ENCODE measurements at places on chromosomes 6 and 20. TPM values are rescaled to one million over a fixed set of nuclear protein-coding genes. Genes with fewer than 3 reads are reported as not detected.

DNA sequence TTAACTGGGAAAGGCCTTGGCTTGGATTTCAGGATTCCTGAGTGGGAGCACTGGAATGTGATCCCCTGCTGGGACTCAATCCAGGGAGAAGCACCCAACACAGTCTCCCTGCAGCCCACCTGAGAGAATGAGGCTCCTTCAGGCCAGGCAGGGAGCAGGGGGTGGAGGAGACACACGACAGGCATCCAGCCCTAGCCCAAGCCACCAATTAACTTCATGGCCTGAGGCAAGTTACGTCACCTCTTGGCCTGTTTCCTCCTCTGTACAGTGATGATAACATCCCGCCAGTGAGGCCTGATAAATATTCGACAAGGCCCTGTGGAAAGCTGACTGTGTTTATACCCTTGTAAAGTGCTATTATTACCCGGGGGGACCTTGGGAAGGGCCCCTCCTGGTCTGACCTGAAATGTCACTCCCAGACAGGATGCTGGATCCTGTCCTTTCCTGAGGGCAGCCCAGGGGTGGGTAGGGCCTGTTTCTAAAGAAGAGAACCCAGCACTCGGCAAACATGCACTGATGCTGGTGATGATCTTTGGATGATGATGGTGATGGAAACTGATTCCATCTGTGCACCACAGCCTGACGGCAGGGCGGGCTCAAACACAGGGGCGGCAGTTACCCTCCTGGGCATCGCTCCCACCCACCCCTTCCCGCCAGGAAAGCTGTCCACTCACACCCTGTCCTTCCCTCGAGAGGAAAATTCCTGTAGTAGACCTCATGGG lies 12.4 kb downstream of the FRS3 start:
- H3K4me1 ChIP-seq = peaks cover 14% of the 10 kb centered on the region
- H3K27ac ChIP-seq = no peak overlapping the region
- peaks cover 16% of the 10 kb centered on the region for H3K36me3 ChIP-seq
- H3K27me3 ChIP-seq = no peaks in the 10 kb centered on the region
- no peak for DNase-seq

DNA sequence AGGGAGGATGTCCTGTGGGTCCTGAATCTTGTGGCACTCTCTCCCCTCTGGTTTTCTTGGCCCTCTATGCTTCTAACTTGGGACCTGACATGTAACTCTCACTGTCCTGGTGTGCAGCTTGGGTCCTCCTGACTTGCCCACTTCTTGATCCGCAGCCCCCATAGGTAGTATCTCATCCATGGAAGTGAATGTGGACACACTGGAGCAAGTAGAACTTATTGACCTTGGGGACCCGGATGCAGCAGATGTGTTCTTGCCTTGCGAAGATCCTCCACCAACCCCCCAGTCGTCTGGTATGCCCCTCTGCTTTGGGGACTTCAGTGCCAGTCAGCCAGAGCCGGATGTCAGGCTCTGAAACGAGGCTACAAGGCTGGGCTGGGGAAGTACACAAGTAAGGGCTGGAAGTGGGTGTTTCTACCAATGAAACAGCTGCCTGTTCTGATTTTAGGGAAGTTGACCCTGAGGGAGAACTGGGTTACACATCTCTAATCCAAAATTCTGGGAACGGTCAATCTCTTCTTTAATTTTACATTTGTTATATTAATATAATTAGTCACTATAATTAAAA lies 641 bp downstream of the DBNDD2 start:
- no peaks in the 10 kb centered on the region for H3K27me3 ChIP-seq
- H3K4me3 ChIP-seq = no peak overlapping the region
- DNase-seq = no peak

DNA sequence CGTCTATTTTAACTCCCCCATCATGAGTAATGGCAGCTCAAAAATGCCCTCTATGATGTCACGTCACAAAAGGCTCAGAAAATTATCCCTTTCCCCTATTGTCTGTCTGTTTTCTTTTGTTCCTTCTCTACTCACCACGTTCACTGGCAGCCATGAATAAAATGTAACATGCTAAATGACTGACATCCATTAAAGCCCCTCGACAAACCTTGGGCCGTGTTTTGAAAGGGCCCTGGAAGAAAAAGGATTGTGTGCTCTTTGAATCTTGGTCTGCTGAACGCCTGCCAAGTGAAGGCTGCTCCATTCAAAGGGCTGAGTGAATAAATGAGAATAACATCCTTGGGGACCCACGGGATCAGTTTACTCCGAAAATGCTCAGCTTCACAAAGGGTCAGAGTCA lies 118.7 kb downstream of the RPS12 start:
- H3K27ac ChIP-seq = no peak overlapping the region
- H3K36me3 ChIP-seq = no peaks in the 10 kb centered on the region
- no peaks in the 10 kb centered on the region for H3K4me1 ChIP-seq

The TGM2 gene
- total RNA-seq = 0.33 TPM

The ABCF1 gene
- total RNA-seq = 138 TPM

DNA sequence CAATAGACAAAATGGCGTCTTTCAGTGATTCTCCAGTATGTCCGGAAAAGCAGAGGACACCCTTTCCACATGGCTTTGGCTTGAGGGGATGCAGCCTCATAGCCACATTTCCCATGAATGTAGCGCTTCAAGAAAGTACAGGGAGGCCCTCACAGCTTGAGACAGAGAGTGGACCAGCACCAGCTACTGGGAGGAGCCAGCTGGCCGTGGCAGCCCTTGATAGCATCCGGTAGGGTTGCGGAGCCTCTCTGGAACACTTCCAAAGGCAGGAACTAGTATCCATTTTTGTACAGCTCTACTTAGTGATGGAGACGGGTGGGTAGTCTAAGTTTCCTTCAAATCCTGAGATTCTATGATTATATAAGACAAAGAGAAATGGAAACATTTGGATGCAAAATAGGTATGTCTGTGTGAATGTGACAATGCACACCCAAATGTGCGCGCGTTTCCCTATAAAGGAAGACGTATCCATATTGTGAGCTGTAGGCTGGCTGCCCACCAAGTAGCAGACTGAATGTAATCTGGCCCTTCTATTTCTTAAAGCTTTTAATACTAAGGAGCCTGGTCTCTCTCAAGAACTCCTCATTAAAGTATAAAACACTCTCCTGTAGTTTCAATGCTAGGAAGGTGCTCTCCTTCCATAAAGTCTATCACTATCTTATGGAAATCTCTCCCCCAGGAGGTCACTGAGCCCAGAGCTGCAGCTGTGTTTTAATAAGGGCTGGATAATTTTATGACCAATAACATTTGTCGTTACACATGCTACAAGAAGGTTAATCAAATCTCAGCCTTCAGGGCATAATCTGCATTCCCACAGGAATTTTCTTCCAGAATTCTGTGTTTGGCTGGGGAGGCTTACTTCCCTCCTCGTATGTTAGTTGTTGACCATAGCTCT lies 74.0 kb downstream of the SOBP start:
- H3K27me3 ChIP-seq = peaks cover 3% of the 10 kb centered on the region
- no peaks in the 10 kb centered on the region for H3K4me1 ChIP-seq
- H3K27ac ChIP-seq = no peak overlapping the region
- no peak for DNase-seq
- H3K36me3 ChIP-seq = no peaks in the 10 kb centered on the region
